ENCODE measurements at places on chromosomes 1 and 21. TPM values are rescaled to one million over a fixed set of nuclear protein-coding genes. Genes with fewer than 3 reads are reported as not detected.

DNA sequence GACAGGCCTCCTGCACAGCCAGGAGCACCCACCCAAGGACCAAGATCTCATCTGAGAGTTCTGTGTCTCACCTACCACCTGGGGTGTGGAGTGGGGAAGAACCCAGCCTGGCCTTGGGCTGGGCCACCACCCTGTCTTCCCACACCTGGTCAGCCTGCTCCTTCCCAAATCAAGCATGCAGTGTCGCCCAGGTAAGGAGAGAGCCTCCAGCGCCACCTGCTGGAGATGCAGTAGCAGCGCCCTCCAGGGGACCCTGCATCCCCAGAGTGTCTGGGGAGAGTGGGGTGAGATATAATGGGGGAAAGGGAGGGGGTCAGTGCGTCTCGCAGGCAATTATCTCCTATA lies 32.3 kb downstream of the KIAA2013 start:
- DNase-seq = peak; percentile 68

- DNase-seq = no peak
These were observed 192.4 kb downstream of the HS2ST1 start for GRCh38 chr1:87106867-87107266.

GRCh38 chr1:11740258-11741192 lies 4.6 kb downstream of the AGTRAP start:
- peak; percentile 22 for DNase-seq

DNA sequence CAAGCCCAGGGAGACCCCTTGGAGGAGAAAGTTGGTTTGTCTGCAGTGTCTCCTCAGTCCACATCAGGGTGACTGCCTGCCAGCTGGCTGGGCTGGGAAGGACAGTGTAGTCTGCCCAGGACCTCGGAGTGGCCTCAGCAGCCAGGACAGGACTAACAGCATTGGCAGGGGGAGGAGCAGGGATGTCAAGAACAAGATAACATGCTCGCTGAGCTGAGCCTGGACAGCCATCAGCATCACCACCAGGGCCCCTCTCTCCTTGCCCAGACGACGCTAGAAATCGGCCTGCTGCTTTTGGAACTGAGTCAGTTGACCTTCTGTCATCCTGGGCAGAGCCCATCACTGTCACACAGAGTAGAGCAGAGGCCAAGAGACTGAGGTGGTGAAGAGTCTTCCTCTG lies 83.6 kb upstream of the CNTN2 start:
- no peak for DNase-seq

- DNase-seq = no peak
These were observed 57.0 kb downstream of the SCCPDH start for GRCh38 chr1:246781212-246781611.

DNA sequence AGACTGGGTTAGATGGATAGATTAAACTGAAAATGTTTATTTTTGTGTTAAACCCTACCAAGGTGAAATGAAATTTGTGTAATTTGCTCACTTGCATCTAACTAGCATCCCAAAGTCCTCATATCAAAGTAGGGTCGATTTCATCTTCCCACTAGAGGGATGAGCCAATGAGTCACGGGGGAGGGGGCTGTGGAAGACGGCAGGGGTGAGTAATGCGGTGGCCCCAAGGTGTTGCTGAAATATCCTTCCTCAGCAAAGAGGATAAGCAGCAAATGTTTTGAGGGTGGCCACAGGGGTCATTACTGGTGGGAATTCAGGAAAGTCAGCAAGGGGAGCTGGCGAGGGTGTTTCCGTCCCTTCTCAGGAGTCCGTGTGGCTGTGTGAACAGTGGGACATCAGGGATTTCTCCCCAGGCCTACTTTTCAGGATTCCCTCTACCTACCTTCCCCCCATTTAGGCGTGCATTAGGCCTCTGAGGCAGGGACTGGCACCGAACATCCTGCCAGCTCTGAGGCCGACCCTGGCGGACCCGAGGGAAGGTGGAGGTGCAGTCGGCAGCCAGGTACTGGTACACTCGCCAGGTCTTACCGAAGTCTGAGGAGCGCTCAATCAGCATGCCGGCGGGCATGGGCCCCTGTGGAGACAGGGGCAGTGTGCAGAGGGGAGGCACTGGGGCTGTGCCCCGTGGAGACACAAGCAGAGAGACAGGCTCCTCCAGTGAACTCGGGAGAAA lies 18.1 kb downstream of the LAMB3 start:
- DNase-seq = no peak

DNA sequence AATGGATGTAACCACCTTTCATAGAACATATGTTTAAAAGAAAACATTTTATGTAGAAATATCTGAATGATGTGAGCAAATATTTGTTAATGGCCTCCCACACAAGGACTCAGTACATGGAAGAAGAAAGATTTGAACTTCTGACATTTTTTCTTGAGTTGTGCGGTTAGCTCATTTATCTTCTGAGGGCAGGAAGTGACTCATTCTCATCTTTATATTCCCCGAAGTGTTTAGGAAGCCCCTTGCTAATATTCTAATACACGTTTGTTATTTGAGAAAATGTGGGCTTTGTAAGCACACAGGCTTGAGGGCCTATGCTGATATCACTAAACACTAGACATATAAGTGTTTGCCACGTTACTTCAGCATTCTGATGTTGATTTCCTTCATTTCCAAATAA lies 392.5 kb upstream of the PTBP2 start:
- DNase-seq = no peak

GRCh38 chr21:31043471-31043870 lies 5.2 kb upstream of the KRTAP19-8 start:
- no peak for DNase-seq

DNA sequence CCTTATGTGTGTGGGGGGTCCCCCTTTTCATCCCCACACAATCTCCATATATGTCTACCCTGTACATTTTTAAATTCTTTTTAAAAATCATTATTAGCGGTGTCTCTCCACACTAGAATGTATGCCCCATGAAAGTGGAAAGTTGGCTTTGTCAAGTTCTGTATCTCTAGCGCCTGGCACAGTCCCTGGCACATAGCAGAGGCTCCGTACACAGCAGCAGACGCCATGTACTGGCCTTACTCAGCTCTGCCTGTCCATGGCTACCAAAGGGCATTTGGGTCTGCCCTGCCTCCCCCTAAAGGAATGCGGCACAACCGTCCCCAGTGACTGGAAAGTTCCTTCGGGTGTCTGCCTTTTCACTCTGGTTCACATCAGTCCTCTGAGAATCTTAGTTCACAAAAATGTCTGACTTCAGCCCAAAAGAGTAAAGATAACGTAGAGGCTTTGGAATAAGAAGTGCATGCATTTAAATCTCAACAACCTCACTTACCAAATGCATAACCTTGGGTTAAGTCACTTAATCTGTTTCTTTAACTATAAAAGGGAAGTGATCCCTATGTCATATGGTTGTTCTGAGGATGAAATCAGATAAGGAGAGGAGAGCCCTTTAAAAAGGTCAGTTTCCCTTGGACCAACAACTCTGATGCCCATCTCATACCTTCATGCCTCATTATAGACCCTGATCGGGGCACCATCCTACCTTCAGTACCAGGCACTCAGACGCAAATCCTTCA lies 61.1 kb downstream of the CD46 start:
- DNase-seq = no peak

- DNase-seq = no peak
These were observed 14.5 kb downstream of the EYA3 start for GRCh38 chr1:28073867-28074266.

DNA sequence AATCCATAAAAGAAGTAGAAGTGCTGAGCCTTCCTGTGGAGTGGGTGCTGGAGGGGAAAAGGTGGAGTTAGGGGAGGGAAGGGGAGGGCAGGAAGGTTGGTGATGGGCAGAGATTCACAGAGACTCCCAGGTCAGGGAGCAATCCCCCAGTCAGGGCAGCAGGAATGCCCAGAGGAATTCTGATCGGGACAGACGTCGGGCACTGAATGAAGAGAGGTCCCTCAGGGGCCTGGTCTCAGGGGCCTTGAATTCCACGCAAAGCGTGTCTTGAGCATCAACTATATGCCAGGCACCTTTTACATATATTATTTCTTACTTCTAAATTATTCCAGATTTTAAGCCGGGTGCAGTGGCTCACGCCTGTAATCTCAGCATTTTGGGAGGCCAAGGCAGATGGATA lies 7.2 kb upstream of the PADI1 start:
- no peak for DNase-seq

The FNDC5 gene
- total RNA-seq = not detected

The OTUD7B gene
- 23.2 TPM for total RNA-seq

The CFHR1 gene
- not detected for total RNA-seq

The PMVK gene
- total RNA-seq = 32.8 TPM

The SPRR2G gene
- total RNA-seq = not detected

All from activated naive CD8-positive, alpha-beta T cell treated with anti-CD3 and anti-CD28 coated beads for 36 hours (primary cell).